ENCODE measurements at places on chromosomes 12 and 14. TPM values are rescaled to one million over a fixed set of nuclear protein-coding genes. Genes with fewer than 3 reads are reported as not detected.

The TCP11L2 gene
- 19.3 TPM for polyA plus RNA-seq

The KCTD10 gene
- 27.4 TPM for polyA plus RNA-seq

DNA sequence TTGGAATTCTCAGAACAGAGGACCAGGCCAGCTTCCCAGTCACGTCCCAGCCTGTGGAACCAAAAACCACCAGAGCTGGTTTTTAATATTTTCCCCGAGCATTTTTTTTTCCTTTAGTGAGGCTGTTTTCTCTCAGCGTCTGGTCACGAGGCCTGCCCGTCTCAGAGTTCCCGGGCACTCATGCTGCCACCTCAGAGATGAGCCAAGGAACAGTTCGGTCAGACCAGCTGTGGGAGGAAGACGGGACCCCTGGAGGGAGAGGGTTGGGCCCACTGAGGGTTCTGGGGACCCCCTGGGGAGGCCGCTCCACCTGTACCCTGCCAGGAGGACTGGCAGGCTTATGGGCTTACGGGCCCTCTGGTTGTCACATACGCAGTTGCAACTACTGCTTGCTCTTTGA is 39.9 kb downstream of the JDP2 start:
- no peak for DNase-seq

DNA sequence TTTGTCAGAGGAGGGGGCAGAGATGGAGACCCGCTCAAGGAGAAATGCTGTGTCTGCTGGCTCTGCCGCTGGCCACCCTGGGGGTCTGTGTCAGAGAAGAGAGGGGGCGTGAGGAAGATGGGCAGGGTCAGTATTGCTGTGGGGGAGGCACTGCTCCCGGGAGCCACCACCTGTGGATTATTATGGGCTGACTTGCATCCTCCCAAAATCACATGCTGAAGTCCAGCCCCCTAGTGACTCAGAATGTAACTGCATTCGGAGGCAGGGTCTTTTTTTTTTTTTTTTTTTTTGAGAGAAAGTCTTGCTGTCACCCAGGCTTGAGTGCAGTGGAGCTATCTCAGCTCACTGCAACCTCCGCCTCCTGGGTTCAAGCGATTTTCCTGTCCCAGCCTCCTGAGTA is 12.3 kb downstream of the ABCD4 start:
- DNase-seq: no peak

The NFATC4 gene
- not detected for polyA plus RNA-seq

DNA sequence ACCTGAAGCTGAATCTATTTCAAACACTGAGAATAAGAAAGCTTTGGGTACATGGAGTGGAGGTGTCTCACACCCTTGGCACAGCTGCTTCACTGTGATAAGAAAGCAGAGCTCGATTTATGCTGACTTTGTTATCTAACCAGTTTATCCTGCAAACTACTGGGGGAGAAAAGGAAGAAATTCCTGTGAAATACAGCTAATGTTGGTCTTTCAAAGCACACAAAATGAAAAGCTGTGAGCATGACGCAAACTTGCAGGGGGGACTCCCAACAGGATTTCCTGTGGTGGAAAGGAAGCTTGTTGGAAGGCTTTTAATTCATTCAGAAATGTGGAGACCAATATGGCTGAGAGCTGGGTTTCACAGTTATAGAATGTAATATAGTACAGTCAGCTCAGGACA is 53.4 kb downstream of the SRGAP1 start:
- DNase-seq: no peak

DNA sequence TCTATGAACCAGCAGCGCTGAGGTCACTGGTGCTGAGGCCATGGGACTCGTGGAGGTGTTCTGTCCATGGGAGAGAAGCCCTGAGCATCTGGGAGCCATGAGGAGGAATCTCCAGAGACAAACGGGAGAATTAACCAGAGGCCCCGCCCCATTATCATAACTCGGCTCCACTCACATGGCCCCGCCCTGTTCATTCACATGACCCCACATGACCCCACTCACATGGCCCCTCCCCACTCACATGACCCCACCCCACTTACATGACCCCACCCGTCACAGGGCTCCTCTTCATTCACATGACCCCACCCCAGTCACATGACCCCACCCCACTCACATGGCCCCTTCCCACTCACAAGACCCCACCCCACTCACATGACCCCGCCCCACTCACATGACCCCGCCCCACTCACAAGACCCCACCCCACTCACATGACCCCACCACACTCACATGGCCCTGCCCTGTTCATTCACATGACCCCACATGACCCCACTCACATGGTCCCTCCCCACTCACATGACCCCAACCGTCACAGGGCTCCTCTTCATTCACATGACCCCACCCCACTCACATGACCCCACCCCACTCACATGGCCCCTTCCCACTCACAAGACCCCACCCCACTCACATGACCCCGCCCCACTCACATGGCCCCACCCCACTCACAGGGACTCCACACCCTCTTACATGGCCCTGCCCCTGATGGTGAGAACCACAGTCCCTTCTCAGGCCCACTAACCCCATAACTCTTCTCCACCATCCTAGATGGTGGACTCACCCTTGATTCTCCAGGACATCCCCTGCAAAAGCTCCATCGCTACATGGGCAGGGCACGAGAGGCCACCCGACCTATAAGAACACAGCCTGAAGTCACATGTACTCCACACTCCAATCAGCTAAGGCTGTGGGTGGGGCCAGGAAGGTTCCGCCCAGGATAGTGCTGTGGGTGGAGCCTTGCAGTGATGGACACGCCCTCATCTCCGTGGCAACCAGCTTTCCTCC is 151.1 kb upstream of the SFSWAP start:
- no peak for DNase-seq

The TAS2R42 gene
- polyA plus RNA-seq: not detected

Data from CD8-positive, alpha-beta memory T cell (primary cell).